ENCODE measurements at places on chromosomes 5 and 9. TPM values are rescaled to one million over a fixed set of nuclear protein-coding genes. Genes with fewer than 3 reads are reported as not detected.

P4HA2 gene
- 21.6 TPM for total RNA-seq

PRRC1 gene
- 16.2 TPM for total RNA-seq

SOWAHA gene
- not detected for total RNA-seq

DPH7 gene
- total RNA-seq, result 10.3 TPM

CDX1 gene
- total RNA-seq, result not detected

GAS1 gene
- total RNA-seq, result 19.1 TPM

FBLL1 gene
- not detected for total RNA-seq

DNA sequence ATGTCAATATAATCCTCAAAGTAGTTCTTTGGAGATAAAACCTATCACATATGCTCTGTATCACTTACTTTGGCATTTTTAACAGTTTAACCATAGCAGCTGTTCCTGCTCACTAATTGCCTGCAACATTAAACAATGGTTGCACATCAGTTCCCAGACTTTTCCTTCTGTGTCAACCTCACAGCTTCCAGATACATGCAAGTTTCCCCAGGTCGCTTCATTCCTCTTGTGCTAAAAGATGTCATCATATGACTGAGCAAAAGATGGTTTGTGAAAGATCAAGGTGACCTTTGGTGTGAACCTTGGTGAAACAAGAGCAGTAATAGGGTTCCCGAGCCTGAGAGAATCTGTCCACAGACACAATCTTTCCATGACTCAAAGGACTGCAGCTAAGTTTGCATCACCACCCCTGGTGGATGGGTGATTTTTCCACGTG is 500.4 kb upstream of the PAPPA start:
- no peaks in the 10 kb centered on the region for H3K27me3 ChIP-seq
- H3K36me3 ChIP-seq, result no peaks in the 10 kb centered on the region
- H3K4me1 ChIP-seq, result no peaks in the 10 kb centered on the region
- no peak for DNase-seq
- no peak overlapping the region for H3K27ac ChIP-seq
- H3K4me3 ChIP-seq, result no peak overlapping the region

- peaks cover 17% of the 10 kb centered on the region for H3K4me1 ChIP-seq
- no peaks in the 10 kb centered on the region for H3K27me3 ChIP-seq
- H3K36me3 ChIP-seq, result no peaks in the 10 kb centered on the region
- no peak overlapping the region for H3K27ac ChIP-seq
- H3K4me3 ChIP-seq, result no peak overlapping the region
These were observed 4.6 kb upstream of the ANP32B start for GRCh38 chr9:97978371-97979130.

- no peak for DNase-seq
- no peaks in the 10 kb centered on the region for H3K36me3 ChIP-seq
- H3K27ac ChIP-seq, result no peak overlapping the region
- no peaks in the 10 kb centered on the region for H3K4me1 ChIP-seq
- no peaks in the 10 kb centered on the region for H3K27me3 ChIP-seq
- no peak overlapping the region for H3K4me3 ChIP-seq
These were observed 90.2 kb upstream of the SLC24A2 start for GRCh38 chr9:19879062-19879461.

- H3K27ac ChIP-seq, result no peak overlapping the region
- DNase-seq, result no peak
- H3K36me3 ChIP-seq, result no peaks in the 10 kb centered on the region
- no peaks in the 10 kb centered on the region for H3K27me3 ChIP-seq
- H3K4me3 ChIP-seq, result no peak overlapping the region
These were observed 96.6 kb downstream of the PJA2 start for GRCh38 chr5:109313127-109313526.

- peaks cover 86% of the 10 kb centered on the region for H3K36me3 ChIP-seq
- H3K4me3 ChIP-seq, result no peak overlapping the region
- no peaks in the 10 kb centered on the region for H3K27me3 ChIP-seq
These were observed 20.7 kb downstream of the BRD3 start for GRCh38 chr9:134046894-134047681.

DNA sequence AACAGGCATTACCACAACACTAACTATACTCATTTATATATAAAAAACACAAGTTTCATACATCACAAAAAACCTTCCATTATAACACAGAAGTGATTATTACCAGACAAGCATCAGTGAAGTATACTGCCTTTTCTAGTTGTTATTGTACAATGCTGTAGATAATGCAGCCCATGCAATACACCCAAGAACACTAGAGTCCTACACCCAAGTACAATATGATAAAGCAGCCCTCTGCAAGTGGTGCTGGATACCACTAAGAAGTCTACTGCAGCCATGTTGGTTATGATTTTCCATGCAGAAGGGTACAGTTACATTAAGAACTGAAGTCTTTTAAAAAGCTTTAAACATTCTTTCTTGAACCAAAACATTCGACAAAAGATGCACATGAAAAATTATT is 10.3 kb downstream of the ZFAND5 start:
- H3K4me1 ChIP-seq, result peaks cover 85% of the 10 kb centered on the region
- no peak overlapping the region for H3K4me3 ChIP-seq
- H3K27ac ChIP-seq, result peak overlapping the region; percentile 99
- DNase-seq, result no peak
- H3K36me3 ChIP-seq, result peaks cover 80% of the 10 kb centered on the region
